ENCODE measurements at places on chromosomes 16 and 17. TPM values are rescaled to one million over a fixed set of nuclear protein-coding genes. Genes with fewer than 3 reads are reported as not detected.

Gene CDH16
- 0.25 TPM for polyA plus RNA-seq

GRCh38 chr16:972316-973002 is 1.7 kb upstream of the LMF1 start:
- no peak for DNase-seq

DNA sequence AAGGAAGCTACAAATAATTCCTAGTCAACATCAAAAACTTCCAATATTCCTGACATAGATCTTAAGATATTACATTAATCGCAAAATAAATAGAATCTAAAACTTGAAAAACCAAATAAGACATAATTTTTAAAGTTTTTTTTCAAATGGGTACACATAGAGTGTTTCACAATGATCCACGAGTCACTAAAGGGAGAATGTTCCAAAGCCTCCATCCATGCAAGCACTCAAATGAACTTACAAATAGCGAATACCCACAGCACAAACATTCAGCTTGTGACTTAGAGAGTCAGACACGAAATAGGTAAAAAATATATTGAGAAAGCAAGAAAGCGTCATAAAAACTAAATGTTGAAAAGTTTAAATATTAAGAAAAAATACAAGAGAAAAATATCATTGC is 65.7 kb downstream of the CEP112 start:
- no peak for DNase-seq

DNA sequence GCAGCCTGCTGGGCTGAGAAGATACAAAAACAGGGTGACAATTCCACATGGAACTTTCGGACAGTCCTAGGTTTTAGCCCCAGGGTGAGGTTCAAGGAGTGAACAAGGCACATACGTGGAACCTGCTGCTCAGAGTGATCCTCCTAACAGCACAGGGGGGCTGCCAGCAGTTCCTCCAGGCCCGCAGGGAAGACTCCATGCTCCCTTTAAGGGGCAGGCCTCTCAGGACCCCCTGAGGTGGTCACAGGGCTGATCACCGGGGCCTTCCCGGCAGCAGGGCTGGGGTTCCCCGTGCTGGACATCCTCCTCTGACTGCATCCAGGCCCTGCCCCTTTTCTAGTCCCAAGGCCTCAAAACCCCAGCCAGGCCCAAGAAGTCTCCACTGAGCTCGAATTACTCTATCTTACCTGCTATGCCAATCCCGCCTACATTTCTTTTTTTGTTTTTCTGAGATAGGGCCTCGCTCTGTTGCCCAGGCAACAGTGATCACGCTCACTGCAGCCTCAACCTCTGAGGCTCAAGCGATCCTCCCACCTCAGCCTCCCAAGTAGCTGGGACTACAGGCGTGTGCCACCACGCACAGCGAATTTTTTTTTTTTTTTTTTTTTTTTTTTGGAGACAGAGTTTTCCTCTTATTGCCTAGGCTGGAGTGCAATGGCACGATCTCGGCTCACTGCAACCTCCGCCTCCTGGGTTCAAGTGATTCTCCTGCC is 10.4 kb downstream of the CANT1 start:
- no peak for DNase-seq

DNA sequence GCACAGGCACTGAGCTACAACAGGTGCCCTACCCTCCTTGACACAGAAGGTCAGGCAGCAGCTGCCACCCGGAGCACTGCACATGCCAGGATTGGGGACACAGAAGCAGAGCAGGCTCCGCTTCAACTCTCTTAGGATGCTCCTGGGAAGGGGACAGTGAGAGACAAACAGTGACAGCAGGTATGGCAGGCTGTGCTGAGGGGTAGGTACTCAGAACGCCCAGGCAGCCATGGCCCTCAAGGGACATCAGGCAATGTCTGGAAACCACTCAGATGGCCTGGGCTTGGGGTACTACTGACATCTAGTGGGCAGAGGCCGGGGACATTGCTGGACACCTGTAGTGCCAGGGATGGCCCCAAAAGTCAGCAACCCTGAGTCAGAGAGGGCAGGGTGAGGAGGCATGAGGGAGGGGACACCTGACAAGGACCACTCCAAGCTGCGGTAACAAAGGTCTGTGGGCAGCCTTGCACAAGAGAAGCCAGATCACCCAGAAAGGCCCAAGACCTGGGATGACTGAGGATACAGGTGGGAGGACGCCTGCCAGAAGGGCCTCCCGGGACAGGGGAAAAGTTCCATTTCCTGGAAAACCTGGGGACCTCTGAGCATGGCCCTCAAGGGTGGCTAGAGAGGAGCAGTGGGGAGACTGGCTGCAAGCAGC is 21.2 kb downstream of the PEMT start:
- DNase-seq: peak; percentile 67

- no peak for DNase-seq
Measured at GRCh38 chr17:61404663-61404912, 4.9 kb downstream of the TBX2 start.

Measured in A549 (cell line).